ENCODE measurements at places on chromosomes 7 and 10. TPM values are rescaled to one million over a fixed set of nuclear protein-coding genes. Genes with fewer than 3 reads are reported as not detected.

The EPDR1 gene
- total RNA-seq: 14.9 TPM

The CLCN1 gene
- total RNA-seq: not detected

The RPEL1 gene
- total RNA-seq: not detected

The OR6V1 gene
- total RNA-seq: not detected

The PCLO gene
- not detected for total RNA-seq

The GBX1 gene
- total RNA-seq: not detected

The PRTFDC1 gene
- 11.1 TPM for total RNA-seq

The GALNT17 gene
- not detected for total RNA-seq

The NEURL1 gene
- total RNA-seq: 0.68 TPM

The MYO3A gene
- not detected for total RNA-seq

The NUTM2A gene
- total RNA-seq: not detected

The BCAP29 gene
- 54.1 TPM for total RNA-seq
